Putamen (tissue), 1 donor: ENCODE measurements at places on chromosomes 13 and 19.

DNA sequence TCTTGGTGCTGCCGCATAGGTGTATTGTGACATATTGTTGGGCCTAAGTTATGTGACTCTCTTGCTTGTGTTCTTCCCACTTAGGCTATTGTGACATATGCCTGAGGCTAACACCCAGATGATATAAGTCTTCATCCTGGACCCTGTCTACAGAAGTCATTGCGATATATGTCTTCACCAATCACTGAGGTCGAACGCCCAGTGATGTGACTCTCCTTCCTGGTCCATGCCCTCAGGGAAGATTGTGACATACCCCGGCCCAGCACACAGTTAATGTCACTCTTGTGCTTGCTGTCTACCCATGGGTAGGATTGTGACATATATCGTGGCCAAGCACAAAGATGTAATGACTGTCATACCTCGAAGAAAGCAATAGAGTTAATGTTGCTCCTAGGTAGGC, 16.9 kb upstream of the ZNF730 start:
- DNase-seq: no peak

DNA sequence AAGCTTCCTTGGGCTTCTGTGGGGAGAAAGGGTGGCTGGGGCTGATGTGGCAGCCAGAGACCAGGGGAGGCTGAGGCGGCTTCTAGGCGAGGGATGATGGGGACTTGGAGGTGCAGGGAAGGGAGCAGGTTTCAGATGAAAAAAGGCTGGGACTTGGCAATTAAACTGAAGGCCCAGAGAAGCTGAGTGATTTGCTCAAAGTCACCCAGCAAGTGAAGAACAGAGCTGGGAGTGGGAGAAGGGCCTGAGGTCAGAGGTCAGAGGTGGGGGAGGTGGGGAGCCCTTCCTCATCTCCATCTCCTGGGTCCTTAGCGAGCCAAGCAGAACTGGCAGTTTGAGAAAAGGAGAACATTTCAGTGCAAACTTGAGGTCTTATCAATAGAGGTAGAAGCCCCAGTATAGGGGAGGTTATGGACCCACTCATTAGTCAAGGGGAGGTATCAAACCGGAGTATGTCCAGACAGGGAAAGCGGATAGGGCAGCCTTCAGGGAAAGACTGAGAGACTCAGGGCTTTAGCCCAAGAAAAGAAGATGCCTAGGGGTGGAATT, 49.6 kb upstream of the NFIC start:
- no peak for DNase-seq

GRCh38 chr13:27534108-27534980, 84.0 kb upstream of the MTIF3 start:
- DNase-seq: no peak

DNA sequence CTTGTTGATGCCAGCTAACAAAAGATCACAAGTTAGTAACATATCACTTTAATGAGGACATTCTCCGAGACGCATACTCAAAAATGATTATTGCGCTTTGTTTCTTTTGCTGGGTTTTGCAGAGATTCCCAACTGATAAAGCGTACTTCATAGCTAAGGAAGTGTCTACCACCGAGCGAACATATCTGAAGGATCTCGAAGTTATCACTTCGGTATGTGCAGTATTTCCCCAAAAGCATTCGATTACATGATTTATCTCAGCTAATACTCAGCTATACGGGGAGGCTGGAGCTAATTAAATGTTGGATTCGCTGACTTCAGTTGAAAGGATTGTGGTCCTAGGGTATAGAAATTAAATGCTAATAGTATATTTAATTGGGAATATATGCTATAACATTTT, 166.3 kb downstream of the STK24 start:
- no peak for DNase-seq

- DNase-seq: no peak
Measured at GRCh38 chr13:48505597-48506091, 27.2 kb downstream of the RCBTB2 start.

- DNase-seq: no peak
Measured at GRCh38 chr19:43525836-43526771, 897 bp downstream of the ETHE1 start.

GRCh38 chr19:10602330-10603083, 15.4 kb upstream of the AP1M2 start:
- DNase-seq: peak; percentile 82

- DNase-seq: no peak
Measured at GRCh38 chr19:7910321-7911161, 4.1 kb upstream of the TGFBR3L start.

DNA sequence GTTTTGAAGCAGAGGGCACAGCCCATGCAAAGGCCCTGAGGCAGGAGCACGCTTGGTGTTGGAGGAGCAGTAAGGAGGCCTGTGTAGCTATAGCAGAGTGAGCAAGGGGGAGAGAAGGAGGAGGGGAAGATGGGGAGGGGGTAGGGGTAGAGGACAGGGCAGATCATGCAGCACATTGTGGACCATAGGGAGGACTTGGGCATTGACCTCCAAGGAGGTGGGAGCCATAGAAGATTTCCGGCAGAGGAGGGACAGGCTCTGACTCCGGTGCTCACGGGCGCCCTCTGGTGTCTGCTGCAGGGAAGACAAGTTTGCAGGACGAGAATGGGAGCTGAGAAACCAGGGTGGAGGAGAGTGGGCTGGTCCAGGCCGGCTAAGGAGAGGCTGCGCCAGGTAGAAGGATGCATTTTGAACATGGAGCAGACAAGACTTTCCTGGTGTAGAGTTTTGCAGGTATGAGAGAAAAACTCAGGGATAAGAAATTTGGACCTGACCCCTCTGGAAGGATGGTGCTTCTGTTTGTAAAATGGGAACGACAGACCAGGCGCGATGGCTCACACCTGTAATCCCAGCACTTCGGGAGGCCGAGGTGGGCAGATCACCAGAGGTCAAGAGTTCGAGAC, 13.7 kb upstream of the CREB3L3 start:
- DNase-seq: peak; percentile 26

DNA sequence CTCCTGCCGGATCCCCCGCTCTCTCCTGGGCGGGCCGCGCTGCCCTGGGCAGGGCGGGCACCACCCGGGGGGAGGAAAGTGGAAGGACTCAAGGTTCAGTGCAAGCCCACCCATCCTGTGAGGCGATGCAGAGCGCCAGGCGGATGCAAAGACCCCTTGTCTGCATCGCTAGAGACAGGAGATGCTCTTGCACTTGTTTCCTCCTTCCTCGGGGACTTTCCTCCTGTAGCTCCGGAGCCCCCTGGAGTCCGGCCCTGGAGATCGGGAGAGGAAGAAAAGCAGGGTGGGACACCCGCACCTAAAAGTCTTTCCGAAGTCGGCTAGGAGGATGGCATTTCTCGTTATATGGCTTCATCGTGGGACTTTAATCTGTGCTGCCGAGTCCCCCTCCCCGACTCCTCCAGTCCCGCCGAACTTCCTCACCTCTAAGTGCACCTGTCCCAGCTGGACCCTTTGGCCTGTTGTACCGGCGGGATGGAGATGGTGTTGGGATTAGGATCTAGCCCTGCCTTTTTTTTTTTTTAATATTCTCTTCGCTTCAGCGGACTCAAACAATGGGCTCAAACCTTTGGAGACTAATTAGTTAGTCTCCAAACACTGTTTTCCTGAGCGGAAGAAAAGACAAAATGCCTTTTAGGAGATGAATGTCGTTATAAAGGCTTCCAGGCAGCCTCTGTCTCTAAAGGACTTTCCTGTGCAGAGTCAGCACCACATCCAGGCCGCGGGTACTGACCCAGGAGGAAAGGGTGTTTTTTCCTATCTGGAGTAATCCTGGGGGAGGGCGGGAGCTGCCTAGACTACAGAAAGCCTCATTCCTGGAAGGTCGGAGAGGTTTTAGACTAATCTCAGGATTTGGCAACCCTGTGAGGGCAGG, 725 bp downstream of the FAM124A start:
- DNase-seq: no peak

DNA sequence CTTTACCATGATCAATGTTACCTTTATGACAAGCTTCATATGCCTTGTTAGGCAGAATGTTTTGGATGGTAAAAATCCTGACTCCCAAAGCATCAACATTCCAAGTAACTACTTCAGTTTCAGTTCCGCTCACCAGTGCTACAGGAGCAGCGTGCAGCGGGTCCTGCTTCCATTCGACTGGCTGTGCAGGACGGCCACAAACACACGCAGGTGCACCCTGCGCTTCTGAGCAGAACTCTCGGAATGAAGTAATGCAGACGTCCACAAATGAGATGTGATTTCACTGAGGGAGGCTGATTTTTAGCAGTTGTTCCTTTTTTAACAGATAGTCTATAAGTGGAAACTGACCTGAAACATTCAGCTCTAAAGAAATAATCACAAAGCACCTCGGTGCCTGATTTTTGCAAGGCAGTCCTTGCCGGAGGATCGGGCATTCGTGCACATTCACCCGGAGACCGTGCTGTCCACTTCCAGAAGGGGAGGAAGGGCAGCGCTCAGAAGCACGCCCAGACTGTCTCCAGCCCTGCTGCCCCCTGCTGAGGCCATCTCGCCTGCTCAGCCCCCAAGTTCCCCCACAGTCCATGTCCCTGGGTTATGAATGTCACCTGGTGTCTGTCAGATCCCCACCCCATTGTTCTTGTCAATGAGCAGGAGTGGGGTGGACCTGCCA, 85.8 kb downstream of the RAB20 start:
- no peak for DNase-seq

DNA sequence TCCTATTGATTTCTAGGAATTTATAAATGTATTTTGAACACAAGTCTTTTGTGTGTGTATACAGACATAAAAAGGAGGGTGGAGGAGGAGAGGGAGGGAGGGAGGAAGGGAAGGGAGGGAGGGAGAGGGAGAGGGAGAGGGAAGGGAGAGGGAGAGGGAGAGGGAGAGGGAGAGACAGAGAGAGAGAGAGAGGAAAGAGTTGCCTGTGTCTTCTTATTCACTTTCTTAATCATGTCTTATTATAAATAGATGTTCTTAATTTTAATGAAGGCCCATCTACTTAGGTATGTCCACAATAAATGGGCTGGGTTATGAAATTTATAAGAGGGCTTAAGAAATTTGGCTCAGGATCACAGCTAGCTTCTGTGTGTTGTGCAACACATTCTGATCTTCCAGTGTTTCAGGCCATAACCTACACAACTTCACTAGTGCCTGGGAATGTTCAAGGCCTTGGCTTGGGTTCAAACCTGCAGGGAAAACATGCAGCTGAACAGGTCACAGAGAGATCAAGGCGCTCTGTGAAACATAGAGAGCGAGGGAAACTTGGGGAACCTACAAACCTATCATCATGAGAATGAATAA, 39.3 kb downstream of the ZNF45 start:
- DNase-seq: no peak

GRCh38 chr13:70835371-70835770, 727.1 kb upstream of the KLHL1 start:
- no peak for DNase-seq

GRCh38 chr19:16721051-16721450, 1.4 kb downstream of the NWD1 start:
- DNase-seq: no peak

- DNase-seq: no peak
Measured at GRCh38 chr13:100330662-100331061, 241.8 kb downstream of the PCCA start.

- DNase-seq: no peak
Measured at GRCh38 chr19:709196-709964, 645 bp downstream of the PALM start.

GRCh38 chr13:51697181-51697580, 106.8 kb downstream of the DHRS12 start:
- no peak for DNase-seq

DNA sequence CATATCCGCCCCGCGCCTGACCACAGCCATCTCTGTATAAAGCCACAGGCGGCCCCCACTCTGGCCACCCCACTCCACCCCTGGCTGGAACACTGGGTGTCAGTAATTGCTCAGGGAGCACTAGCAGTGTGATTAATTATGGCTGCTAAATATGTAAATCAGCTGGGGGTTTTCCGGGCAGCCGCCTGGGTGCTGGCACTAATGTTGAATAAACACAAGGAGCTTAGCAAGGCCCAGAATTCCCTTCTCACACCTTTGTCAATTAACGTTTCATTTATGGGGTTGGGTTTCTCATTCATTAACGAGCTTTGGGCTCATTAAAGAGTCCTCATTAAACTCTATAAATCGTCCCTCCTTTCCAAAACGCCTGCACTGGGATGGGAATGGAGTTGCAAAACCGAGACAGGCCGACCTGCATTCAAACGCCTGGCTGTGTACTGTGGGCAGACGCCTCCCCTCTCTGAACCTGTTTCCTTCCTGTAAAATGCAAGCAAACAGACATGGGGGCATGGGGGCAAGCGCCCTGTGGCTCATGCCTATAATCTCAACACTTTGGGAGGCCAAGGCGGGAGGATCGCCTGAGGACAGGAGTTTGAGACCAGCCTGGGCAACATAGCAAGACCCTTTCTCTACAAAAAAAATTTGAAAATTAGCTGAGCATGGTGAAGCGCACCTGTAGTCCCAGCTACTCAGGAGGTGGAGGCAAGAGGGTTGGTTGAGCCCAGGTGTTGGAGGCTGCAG, 17.7 kb upstream of the OLFM2 start:
- peak; percentile 69 for DNase-seq

- peak; percentile 12 for DNase-seq
Measured at GRCh38 chr13:71290963-71291841, 575.8 kb downstream of the DACH1 start.

DNA sequence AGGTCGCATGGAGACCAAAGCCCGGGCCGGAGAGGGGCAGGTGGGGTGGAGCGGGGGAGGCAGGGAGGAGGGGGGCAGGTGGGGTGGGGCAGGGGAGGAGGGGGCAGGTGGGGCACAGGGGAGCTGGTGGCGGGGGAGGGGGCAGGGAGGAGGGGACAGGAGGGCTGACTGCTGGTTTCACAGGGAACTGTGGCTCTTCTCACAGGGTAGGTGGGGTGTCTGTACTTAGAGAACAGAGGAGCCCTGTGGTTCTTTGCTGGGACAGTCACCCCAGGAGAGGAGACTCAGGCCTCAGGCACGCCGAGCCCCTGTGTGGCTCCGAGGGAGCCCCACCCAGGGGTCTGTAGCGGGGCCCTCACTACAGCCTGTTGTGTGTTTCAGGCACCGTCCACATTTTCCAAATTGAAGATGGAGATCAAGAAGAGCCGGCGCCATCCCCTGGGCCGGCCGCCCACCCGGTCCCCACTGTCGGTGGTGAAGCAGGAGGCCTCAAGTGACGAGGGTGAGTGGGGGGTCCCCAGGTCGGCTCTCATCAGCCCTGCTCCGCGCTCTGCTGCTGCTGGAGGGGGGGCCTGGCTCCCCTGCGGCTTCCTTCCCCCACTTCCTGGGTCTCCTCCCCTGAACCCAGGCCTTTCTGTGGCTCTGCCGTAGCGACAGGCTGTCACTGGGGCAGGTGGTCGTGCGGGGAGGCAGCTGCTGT, 162.7 kb downstream of the KDM4B start:
- no peak for DNase-seq

DNA sequence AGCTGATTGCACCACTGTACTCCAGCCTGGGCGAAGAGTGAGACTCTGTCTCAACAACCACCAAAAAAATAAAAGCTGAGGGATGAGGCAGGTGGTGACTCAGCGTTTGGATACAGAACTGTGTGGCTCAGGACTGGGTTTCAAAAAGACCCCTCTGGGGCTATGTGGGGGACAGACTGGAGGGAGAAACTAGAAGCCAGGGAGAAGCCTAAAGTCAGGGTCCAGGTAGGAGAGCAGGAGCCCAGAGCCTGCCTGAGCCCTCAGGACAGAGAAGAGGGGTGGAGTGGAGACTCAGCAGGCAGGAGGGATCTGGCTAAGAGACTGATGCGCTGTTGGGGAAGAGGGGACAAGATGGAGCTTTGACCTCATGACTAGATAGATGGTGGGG, 1.8 kb upstream of the CD37 start:
- DNase-seq: no peak

GRCh38 chr13:76667551-76667950, 218.7 kb downstream of the KCTD12 start:
- DNase-seq: no peak

GRCh38 chr13:74767050-74767449, 632.8 kb upstream of the KLF12 start:
- no peak for DNase-seq
